HT1080 (cell line): ENCODE measurements at places on chromosomes 5 and 9.
A peak's percentile ranks its signal among the peaks of the same experiment; 100 is the strongest.

DNA sequence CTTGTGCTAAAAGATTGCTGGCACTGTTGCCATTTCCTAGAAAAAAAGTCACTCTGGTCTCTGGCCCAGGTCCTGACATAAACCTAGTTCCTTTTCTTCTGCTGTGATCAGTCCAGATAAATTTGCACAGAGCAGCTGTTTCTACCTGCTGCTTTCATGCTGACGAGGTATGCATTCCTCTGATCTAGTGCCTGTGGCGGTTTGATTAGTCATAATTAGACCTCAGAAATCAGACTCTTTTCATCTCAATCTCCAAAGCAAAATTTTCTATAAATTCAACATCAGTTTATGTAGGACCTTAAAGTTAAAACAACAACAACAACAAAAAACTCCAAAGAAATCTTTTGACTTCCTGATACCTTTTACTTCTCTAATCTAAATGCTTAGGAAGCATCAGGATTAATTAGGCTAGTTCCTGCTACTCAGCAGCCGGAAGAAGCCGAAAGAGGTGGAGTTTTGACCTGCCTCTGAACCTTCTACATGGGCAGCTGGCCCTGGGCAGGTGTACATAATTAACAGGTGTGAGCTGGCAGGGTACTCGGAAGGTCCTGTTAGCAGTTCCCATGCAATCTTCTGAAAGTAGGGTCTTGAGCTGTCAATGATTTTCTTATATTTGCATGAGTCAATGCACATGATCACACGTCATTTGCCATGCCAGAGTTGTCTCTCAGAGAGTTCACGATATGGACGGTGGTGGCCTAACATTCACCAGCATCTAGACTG lies 83.3 kb upstream of the CCDC112 start:
- peak; percentile 67 for DNase-seq

GRCh38 chr5:1003296-1003937 lies 5.2 kb upstream of the NKD2 start:
- DNase-seq, result no peak

DNA sequence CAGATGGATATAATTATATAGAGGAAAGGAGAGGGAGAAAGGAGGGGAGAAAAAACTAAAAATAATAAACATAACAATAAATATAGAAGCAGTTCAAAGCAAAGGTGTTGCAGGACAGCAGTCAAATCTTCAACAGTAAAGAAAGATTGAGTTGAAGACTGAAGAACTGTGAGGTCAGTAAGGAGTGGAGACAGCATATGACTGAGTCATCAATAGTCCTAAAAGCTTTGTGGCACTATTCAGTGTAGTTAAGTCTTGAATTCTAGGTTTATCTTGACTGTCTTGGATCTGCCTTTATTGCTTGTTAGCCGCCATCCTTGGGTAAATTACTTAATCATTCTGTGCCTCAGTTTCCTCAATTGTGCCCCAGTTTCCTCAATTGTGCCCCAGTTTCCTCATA lies 137.0 kb downstream of the MRPS30 start:
- DNase-seq, result peak; percentile 29

GRCh38 chr9:16705111-16705604 lies 165.3 kb downstream of the BNC2 start:
- peak; percentile 98 for DNase-seq

DNA sequence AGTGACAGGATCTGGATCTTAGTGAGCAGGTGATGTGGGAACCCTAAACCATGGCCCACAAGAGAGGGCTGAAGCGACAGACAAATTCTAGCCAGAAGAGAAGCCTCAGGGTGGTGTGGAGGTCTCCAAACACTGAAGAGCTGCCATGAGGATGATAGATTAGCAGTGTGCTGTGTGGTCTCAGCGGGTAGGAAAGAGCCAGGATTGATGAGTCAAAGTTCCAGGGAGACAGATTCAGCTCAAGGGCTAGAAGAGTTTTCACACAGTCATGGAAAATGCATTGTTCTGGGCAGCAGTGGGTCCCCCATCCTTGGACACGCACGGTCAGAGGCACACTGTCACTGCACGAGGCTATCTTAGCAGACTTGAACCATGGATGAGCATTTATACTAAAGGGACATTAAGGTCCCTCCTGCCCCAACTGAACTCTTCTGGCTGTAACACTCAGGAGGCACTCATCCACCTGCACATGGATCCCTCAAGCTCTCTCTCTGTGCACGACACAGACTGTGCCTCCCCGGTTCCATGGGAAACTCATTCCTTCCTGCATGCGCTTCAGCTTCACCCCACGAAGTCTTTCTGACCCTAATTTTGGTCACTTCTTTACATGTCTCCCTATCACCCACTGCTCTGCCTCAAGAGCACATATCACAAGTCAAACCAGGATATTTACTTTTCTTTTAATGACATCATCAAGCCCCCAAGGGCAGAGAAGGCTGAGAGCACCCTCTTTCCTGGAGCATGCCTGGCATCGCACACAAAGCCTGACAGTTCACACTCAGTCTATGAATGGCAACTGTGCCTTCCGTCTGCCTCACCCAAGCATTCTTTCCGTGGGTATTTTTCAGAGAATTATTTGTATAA lies 84.8 kb downstream of the TLE1 start:
- DNase-seq, result no peak

DNA sequence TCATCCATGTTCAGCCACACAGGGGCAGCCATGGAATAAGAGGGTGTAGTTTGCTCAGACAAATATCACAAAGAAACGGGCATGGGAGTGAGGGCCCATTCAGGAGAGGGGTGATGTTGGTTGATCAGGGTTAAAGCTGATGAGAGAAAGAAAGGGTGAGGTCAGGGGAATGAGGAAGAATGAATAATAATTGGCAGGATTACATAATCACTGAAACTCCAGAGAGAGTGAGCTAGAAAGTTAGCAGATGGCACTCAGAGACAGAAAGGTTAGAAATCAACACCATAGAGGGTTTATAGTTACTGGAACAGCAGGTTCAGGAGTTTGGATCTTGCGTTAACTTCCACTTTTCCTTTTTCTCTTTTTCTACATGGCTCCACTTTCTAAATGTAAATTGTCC lies 113.9 kb downstream of the TAF11L14 start:
- no peak for DNase-seq

GRCh38 chr5:146461319-146461718 lies 14.2 kb downstream of the TCERG1 start:
- peak; percentile 21 for DNase-seq

DNA sequence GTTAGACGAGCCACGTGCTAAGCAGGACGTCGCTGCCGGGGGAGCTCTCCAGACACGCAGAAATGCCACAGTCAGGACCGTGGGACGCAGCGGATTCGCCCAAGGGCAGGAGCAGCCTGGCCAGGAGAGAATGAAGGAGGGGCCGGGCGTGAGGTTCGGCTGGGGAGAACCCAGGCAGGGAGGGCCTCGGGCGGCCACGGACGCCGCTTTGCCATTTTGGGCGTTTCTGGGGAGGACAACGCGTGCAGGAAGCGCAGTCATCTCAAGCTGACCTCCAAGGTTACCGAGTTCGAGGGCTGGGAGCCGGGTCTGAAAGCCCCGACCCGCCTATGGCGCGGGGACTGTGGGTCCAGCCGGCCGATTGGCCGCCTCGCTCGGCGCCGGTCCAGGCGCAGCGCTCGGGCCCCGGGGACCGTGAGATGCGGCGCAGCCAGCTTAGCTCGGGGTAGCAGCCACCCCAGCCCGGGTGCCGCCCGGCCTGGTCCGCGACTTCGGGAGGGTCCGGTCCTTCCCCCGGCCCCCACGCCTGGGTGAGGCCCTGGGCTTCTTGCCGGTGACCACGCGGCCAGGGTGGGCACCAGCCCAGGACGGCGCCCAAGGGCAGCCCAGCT lies 760 bp upstream of the MAN1B1 start:
- DNase-seq, result peak; percentile 32

DNA sequence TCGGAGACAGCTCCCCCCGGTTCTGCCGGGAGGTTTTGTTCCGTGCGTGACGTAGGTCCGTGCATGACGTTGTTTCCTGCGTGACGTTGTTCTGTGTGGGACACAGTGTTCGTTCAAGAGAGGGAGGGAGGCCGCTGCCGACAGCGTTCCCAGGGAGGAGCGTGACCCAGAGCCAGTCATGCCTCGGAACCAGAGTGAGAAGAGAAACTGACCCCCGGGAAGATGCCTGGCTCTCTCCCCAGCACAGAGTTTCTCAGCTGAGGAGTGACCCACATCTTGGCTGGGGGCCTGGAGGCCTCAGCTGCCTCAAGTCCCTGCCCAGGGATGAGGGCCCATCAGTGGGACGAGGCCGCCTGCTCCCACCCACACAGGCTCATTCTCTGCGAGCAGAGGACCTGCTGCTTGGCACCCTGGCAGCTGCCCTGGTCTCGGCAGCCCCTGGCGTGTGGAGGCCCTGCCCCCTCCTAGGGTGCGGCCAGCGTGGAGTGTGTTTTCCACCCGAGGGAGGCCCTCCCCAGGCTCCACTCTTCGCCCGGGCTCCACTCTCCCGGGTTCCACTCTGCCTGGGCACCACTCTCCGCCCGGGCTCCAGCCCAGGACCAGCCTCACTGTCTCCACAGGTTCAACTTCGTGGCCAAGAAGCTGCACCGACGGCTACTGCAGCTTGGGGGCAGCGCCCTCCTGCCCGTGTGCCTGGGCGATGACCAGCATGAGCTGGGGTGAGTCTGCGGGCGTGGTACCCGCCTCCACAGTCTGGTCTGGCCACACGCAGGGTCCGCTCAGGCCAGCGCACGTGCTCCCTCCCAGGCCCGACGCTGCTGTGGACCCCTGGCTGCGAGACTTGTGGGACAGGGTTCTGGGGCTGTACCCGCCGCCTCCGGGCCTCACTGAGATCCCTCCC lies 7.9 kb downstream of the NDOR1 start:
- DNase-seq, result no peak

- no peak for DNase-seq
Observed at GRCh38 chr5:99636663-99637062, 707.9 kb upstream of the CHD1 start.

- DNase-seq, result peak; percentile 67
Observed at GRCh38 chr9:97510797-97511654, 9.6 kb downstream of the TMOD1 start.

- no peak for DNase-seq
Observed at GRCh38 chr5:128021411-128021810, 62.2 kb upstream of the SLC12A2 start.

DNA sequence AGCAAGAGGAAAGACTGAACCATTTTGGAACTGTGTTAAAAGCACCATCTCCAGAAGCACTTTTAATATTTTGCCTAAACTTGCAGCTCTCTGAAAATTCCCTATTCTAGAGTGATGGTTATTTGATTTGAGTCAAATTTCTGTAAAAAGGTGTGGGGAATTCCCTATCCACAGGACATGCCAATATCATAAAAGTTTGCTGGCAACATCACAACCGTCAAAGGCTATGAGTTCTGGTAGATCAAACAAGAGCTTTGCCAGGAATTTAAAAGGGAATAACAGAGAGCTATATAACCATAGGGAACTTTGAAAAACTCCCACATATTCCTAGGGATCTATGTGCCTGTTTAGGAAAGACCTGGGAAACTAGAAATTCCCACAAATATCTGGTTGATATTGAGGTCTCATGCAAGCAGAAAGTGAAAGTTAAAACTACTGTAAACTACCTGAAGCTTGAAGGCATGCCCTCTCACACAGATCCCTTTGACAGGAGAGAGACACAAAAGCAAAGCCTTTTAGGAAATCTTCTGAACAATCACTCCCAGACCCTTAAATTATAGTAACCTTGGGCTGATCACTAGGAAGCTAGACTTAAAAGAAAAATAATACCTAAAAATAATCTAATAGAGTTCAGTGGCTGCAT lies 549.9 kb downstream of the ANXA1 start:
- peak; percentile 24 for DNase-seq

DNA sequence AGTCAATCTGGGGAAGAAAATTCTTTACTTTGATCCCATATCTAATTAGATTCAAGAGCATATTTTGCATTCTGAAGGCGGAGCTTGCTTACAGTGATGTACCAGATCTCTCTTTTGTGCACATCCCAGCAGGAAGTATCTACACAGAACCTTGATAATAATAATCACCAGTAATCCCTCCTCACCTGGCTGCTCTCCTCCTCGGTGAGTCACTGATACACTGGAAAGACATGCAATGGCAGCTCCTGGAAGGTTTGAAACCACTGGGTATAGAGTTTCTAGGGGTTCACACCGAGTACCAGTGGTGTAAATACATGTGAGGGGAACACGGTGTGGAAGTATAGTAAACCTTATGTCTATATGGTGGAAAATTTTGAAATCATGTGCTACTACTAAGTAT lies 205.5 kb upstream of the TARS1 start:
- no peak for DNase-seq

DNA sequence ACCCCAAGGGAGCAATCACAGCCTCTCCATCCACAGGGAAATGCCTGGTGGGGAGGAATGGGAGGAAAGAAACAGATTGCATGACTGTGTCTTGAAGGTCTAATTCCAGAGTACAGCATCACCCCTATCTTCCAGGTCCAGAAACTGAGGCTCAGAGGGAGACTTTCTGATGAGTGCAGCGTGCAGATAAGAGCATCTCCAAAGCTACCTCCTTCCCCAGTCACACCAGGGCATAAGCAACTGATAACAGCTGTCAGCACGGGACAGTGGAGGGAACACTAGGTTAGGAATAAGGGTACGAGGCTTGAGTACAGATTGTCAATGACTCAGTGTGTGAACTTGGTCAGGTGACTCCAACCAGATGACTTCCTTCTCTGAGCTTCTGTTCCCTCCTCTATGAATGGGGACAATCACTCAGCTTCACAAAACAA lies 126.9 kb downstream of the KCNIP1 start:
- no peak for DNase-seq

DNA sequence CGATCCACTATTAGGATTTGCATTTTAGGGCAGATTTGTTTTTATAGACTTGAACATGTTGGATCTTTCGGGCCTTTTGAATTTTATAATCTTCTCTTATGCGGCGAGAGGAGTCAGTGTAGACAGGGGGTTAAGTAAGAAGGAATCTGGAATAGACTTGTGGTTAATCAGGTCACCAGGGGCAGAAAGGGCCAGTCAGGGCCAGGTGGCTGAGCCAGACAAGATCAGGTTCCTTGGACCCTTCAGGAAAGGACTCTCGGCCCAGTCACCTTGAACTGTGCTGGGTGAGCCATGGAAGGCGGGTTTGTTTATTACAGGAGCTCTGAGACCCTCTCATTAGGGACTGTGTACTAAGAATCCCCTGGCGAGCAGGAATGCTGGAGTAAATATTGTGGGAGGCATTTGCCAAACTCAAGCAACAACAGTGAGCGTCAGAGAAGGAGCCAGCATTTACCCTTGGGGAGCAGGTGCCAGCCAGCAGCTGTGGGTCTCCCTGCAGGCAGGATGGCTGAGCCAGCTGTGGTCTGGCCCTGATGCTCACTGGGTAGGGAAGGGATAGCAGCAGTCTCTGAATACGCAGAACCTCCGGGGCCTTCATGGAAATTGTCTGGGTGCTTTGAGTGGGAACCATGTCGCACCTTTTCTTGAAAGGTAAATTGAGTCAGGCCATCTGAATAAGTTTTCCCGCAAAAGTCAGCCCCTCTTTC lies 79.2 kb downstream of the UBE2QL1 start:
- no peak for DNase-seq

DNA sequence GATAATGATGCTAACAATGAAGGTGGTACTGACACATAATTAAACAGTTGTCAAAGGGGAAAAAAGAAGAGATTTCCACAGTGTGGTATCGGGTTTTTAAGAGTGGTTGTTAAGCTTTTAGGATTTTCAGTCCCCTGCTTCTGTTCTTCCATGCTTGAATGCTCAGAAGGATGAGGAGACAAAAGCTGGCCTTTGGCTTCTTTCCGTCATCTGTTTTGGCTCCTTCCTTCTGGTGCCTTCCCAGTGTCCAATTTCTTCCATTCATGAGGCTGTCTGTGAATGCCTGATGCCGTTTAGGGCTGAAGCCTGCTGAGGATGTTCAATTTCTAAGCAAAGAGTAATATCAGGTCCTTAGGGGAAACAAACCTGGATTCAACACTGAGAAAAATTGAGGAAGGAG lies 179.6 kb upstream of the GLRA1 start:
- DNase-seq, result no peak
